Iris pigment epithelial cell (primary cell): ENCODE measurements at places on chromosomes 4 and X.

- no peak for DNase-seq
Observed at GRCh38 chr4:13860126-13860525, 232.6 kb upstream of the BOD1L1 start.

GRCh38 chr4:80008971-80009370 is 64.1 kb downstream of the ANTXR2 start:
- DNase-seq = peak; percentile 61

GRCh38 chr4:182370491-182370890 is 127.3 kb downstream of the TENM3 start:
- peak; percentile 40 for DNase-seq

DNA sequence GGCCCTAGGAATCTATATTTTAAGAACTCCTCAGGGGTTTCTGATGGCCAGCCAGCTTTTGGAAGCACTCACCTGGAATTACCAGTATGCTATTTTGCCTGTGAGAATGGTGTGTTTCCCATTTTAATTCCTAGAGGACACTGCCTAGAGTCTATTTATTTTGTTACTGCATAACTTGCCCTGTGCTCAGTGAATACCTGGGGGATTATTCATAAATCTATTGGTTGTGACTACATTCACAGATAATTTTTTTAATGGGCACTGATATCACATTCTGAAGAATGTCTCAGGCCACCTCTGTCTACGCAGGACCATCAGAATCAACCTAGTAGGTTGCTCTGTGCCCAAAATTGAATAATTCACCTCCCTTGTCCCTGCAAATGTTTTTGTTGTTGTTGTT is 6.7 kb downstream of the ARL13A start:
- DNase-seq = peak; percentile 7

DNA sequence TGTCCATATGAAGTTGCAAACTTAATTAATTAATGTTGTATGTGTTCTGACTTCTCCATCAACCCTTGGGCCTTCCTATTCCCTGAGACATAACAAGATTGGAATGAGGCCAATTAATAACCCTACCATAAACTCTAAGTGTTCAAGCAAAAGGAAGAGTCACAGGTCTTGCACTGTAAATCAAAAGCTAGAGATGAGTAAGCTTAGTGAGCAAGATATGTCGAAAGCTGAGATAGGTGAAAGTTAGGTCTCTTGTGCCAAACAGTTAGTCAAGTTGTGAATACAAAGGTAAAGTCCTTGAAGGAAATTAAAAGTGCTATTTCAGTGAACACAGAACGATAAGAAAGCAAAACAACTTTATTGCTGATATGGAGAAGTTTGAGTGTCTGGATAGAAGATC is 58.2 kb upstream of the GPRIN3 start:
- no peak for DNase-seq
